NCI-H2171 treated with DMSO at 0.1 percent for 48 hours (cell line): ENCODE measurements at places on chromosomes 4 and X.
A peak's percentile ranks its signal among the peaks of the same experiment; 100 is the strongest.

GRCh38 chr4:566508-567295 is 9.4 kb downstream of the TMEM271 start:
- no peak for DNase-seq

- no peak for DNase-seq
Measured at GRCh38 chr4:84221704-84222103, 277.4 kb downstream of the NKX6-1 start.

DNA sequence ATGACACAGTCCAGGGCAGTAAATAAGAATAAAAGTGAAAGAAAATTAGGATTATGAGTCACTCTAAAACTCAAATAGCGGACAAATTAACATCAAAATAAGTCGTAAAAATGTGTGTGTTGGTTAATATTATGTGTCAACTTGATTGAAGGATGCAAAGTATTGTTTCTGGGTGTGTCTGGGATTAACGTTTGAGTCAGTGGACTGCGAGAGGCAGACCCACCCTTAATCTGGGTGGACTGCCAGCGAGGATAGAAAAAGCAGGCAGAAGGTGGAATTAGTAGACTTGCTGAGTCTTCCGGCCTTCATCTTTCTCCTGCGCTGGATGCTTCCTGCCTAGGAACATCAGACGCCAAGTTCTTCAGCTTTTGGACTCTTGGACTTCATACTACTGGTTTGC is 324.3 kb upstream of the PCDH10 start:
- DNase-seq = no peak

- no peak for DNase-seq
Measured at GRCh38 chr4:164440199-164440598, 313.7 kb upstream of the SMIM31 start.

DNA sequence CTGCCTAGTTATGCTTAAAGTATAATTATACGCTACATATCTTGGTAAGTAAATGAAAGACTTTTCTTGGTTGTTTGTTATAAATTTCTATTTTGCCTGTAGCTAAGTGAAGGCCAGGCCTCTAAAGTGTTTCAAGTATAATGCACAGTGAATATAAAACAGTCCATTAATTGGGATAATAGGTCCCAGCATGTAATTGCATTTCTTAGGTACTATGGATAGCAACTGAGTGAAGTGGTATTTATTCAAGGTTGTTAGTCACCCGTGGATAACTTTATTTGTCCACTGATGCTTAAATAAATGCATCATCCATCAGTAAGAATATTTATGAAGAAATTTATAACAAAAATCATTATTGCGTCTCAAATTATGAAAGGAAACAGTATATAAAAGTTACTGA is 59.1 kb downstream of the TEX13C start:
- no peak for DNase-seq

DNA sequence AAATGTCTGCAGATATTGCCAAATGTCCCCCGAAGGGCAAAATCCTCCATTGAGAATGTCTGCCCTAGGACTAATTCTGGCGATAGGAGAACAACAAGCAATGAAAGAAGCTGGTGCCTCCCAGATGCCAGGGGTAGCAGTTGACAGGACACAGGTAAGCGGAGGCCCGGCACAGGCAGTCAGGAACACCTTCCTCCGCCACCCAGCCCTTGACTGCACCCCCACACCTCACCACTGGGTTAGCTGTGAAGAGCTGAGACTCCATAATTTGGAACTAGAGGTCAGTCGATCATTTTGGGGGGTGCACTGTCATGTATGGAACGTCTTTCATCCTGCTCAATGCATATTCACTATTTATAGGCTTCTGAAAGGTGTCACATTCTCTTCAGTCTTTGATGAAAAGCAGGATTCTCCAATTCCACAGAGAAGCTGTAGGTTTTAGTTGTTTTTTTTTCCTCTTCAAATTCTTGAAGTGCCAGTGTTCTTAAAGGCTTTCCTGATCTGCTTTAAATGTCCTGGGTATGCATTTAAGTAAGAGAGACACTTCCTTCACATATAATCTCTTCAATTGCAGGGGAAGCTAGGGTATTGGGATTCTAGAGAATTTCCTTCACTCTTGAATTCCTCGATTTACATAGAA is 111.6 kb upstream of the ZFP42 start:
- no peak for DNase-seq

- no peak for DNase-seq
Measured at GRCh38 chr4:4344915-4345527, 41.9 kb upstream of the NSG1 start.

DNA sequence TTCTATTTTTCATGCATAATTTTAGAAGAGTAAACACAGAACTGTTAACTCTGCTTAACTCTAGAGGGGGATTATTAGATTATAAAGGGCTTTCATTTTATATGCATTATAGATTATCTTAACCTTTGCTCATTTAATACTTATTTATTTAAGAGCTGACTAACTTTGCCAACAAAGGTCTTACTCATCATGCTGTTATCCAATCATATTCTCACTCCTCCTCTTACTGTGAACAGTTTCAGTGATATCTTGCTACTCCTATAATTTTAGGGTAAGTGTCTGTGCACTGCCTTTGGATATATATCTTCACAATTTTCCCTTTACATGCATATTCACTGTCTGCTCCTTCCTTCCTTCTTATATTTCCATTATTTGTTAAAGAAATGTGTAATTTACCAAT is 1814.9 kb downstream of the STIM2 start:
- DNase-seq = no peak

DNA sequence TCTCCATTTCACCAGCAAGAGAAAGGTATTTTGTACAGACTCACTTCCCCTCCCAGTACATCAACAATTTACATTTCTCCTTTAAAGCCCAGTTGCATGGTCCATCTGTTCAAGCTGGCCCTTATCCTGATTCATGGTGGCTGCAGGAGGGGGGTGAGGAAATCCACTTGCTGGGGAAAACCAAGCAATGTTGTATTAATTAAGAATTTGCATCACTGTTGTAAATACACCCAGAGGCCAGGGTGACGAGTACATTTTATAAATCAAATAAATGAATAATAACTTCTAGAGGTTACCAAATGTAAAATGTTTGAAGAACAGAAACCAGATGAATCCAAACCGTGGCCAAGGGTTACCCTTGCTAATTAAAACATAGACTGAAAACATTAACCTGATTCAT is 395.9 kb upstream of the INTU start:
- no peak for DNase-seq

GRCh38 chr4:2849267-2850152 is 5.9 kb downstream of the ADD1 start:
- no peak for DNase-seq

- no peak for DNase-seq
Measured at GRCh38 chr4:94714365-94715160, 43.2 kb upstream of the BMPR1B start.

- no peak for DNase-seq
Measured at GRCh38 chr4:91304292-91304691, 999.5 kb upstream of the GRID2 start.

DNA sequence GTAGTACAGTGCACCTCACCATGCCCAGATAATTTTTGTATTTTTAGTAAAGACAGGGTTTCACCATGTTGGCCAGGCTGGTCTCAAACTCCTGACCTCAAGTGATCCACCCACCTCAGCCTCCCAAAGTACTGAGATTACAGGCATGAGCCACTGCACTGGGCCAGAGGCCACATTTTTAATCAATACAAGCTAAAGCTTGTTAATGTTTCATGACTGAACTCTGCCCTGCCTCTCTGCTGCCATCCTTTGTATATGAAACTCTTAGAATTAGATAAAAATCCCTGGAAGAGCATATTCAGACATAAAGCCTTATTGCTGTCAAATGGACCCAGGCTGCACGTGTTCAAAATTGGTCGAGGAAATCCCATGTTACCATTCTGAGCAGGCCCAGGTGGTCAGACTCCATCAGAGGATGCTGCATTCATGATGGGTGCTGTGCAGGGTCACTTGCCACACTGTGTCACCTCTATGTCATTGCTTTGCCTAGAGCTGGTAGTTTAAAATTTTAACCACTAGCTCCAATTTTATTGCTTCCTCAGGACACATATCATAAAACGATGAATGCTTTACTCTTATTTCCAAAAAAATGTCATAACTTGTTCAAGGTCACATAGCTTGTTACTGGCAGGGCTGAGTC is 45.2 kb downstream of the LNX1 start:
- DNase-seq = no peak

- DNase-seq = no peak
Measured at GRCh38 chr4:7003176-7003878, 39.8 kb upstream of the TADA2B start.

DNA sequence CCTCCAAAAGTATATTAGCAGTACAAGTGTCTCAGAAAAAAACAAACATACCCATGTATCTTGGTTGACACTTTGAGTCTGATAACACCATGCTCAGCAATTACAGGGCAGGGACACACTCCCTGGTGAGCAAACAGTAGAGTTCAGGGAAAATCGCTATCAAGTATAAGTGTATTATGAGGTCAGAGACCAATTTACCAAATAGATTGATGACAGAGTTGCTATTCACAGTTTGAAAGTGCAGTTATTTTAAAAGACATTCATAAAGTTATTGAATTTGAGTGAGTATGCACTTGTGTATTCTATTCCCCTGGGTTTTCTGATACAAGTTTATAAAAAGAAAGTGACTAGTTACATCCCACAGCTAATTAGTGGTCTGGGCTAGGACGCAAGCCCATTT is 10.2 kb upstream of the LONRF3 start:
- no peak for DNase-seq

DNA sequence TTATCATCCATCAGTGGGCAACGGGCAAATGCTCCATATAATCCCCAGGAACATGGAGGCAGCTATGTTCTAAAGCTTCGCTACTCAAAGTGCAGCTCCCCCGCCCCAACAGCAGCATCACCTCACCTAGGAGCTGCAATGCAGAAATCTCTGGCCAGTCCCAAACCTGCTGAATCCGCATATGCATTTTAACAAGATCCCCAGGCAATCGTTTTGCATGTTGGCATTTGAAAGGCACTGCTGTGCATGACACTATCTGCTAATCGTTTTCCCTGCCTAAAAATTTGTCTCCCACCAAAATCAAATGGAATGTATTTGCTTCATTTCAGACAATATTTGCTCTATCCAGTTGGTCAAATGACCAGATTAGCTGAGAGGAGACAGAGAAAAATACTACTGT is 15.2 kb downstream of the ADGRG2 start:
- DNase-seq = no peak

- DNase-seq = no peak
Measured at GRCh38 chr4:152738827-152739226, 40.7 kb downstream of the TIGD4 start.

DNA sequence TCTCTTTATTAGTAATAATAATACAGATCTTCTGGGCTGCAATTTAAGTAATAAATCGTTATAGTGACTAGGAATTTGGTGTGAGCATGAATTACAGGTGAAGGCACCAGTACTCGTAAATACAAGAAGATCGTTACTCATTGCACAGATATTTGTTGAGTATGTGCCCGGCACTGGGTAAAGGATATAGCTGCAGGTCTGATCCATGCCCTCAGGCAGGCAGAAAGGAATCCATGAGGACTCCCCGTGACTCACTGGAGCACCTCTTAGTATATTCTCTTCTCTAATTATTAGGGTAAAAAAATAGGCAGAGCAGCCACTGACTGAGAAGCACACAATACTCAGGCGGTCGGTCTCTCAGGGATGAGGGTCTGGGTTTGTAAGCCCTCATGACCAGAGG is 868.3 kb downstream of the RAB28 start:
- no peak for DNase-seq

DNA sequence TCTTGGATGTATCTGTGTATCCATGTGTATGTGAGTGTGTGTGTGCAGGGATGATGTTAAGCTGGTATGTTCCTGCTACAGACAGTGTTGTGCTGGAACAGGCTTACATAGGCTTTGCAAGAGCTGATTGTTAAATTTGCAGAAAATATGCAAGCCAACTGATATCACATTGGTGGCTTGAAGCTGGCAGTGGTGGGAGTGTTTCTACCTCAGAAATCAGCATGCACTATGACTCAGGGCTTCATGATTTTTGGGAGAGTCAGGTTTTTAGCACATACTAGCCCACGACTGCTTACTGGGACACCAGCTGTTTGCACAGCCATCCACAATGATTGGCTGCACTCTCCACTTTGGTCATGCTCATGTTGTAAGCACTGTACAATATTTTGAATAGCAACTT is 261.8 kb downstream of the DHX15 start:
- no peak for DNase-seq

- peak; percentile 48 for DNase-seq
Measured at GRCh38 chrX:128781506-128781905, 729.3 kb upstream of the ACTRT1 start.

DNA sequence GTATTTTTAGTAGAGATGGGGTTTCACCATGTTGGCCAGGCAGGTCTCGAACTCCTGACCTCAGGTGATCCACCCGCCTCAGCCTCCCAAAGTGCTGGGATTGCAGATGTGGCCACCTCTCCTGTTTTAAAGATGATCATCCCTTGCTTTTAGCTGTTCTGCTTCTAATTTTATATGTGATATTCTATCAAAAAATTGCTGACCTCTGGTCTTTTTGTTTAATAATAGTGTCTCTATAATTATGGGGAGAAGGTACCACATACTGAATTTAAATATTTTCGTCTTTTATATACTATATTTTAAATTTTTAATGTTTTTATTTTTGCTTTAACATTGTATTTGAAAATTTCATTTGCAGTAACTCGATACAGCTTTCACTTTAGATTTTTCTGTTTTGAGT is 15.6 kb downstream of the USP9X start:
- DNase-seq = no peak

DNA sequence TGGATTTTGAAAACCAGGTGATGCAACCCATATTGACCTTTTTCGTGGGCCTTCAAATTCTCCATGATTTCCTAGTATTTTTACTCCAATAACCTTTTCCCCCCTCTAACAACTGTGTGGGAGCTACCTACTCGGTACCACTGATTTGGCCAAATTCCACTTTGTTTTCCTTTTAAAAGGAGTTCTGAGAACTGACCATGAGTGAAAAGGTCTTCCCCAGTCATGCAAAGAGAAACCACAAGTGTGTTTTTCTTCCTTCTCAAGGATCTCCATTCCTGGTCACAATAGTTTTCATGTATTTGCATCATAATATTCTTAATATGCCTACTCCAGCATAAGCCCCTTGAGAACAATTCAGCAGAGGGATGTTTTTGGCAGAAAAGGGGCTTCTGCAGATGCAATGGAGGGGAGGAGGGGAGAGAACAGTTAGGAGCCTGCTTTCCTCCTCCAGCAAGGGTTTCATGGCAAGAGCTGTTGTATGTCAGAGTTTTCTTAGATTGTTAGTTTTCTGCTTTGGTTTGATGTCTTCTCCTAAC is 195.3 kb upstream of the ANXA3 start:
- DNase-seq = no peak

GRCh38 chr4:66516940-66517339 is 846.7 kb upstream of the EPHA5 start:
- peak; percentile 16 for DNase-seq

DNA sequence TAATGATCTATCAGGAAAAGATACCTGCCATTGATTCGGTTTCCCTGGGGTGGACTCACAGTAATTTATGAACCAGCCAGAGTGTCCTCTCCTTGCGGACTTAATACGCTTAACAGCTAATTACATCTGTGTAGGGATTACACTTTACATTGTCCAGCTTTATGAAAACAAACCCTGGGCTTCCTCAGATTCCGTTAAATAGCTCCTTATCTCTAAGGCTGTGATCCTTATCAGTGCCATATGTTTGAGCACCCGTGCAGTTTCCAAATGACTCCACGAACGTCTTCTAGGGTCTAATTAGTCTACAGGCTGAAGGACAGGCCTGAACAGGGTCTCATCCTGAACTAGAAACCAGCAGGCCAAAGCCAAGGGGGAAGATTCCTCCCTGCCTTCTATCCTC is 56.9 kb downstream of the KDR start:
- DNase-seq = no peak

- no peak for DNase-seq
Measured at GRCh38 chrX:105773801-105774200, 48.5 kb upstream of the NRK start.
